ENCODE measurements at places on chromosomes 2 and 18.

GRCh38 chr2:234074751-234075517 is 24.4 kb downstream of the SPP2 start:
- DNase-seq, result no peak

- no peak for DNase-seq
These were observed 466.6 kb upstream of the ETAA1 start for GRCh38 chr2:66930339-66931220.

DNA sequence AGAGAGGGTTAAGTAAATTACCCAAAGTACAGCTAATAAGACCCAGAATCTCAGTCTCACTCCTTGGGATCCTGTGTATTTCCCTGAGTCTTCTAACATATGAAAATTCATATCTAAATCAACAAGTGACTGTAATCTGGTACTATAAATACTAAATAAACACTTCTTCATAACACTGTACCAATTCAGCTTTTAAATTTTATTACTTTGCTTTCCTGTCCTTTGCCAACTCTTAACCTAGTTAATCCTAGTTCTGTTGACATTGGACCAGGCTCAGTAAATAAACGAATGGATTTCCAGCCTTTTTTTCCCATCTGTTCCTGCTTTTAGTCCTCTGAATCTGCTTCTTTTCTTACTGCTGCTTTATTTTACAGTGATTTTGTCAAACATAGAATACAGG is 13.8 kb downstream of the MRPL35 start:
- no peak for DNase-seq

DNA sequence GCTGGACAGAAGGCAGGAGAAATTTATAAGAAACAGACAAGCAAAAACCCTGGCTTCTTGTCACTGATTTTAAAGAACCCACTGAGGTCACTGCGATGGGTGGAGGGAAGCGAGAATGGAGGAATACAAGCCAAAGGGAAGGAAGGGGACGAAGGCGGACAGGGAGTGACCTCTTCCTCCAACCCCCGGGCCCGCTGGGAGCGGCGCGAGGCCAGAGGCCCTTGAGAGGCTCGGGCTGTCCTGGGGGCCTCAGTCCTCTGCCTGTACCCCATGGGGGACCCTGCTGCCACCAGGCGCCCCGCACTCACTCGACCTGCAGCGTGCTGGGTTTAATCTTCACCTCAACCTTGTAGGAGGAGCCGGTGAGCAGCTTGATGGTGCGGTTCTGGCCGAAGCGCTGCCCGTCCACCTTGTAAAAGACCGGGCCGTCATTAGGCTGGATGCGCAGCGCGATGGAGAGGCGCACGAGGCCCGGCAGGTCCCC is 793 bp downstream of the CNRIP1 start:
- DNase-seq, result no peak

- no peak for DNase-seq
These were observed 20.0 kb upstream of the CXCR4 start for GRCh38 chr2:136137982-136138381.

DNA sequence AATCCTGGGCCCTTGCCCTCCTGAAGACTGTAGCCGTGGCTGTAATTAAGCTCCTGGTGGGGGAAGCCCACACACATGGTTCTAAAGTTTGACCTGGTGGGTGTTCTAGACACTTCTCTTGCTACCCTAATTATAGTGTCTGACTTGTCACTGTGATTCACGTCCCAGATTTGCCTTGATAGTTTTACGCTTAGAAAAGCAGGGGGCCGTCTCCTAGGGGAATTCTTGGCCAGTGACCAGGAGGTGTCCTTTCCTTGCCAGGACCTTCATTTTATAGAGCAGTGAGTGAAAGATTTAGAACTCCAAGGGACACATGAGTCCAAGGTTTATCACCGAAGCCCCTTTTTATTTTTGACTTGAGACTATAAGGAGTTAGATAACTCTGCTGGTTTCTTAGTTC is 9.0 kb downstream of the TMEM214 start:
- no peak for DNase-seq
